ENCODE measurements at places on chromosomes 2 and 18. TPM values are rescaled to one million over a fixed set of nuclear protein-coding genes. Genes with fewer than 3 reads are reported as not detected.

The CNDP2 gene
- 37.2 TPM for total RNA-seq

The CNDP1 gene
- total RNA-seq: not detected

The MYOM1 gene
- 0.08 TPM for total RNA-seq

The BMP10 gene
- not detected for total RNA-seq

The KANSL1L gene
- 5.7 TPM for total RNA-seq

The RIF1 gene
- 33.2 TPM for total RNA-seq

The DCC gene
- 0.21 TPM for total RNA-seq

The IL37 gene
- 1.0 TPM for total RNA-seq

The TMEM37 gene
- not detected for total RNA-seq

The BOLL gene
- not detected for total RNA-seq

The FOXD4L1 gene
- total RNA-seq: 0.19 TPM

The LRRTM4 gene
- not detected for total RNA-seq

The DCDC2C gene
- not detected for total RNA-seq
